ENCODE measurements at places on chromosomes 4 and X. TPM values are rescaled to one million over a fixed set of nuclear protein-coding genes. Genes with fewer than 3 reads are reported as not detected.

DNA sequence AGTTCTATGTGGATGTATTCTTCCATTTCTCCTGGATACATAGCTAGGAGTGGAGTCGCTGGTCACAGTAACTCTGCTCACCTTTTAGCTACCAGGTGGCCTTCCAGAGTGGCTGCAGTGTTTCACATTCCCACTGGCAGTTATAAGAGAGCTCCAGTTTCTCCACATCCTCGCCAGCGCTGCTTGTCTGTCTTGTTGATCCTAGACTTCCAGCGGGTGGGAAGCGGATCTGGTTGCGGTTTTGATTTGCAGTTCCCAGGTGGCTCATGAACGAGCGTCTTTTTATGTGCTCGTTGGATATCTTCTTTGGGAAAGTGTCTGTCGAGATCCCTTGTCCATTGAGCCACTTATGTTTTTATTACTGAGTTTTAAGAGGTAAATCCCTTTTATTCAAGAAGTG is 11.6 kb downstream of the TACC3 start:
- H3K27ac ChIP-seq: no peak overlapping the region
- H3K36me3 ChIP-seq: peaks cover 45% of the 10 kb centered on the region
- no peak overlapping the region for H3K4me3 ChIP-seq
- no peaks in the 10 kb centered on the region for H3K27me3 ChIP-seq

Gene GALNT7
- total RNA-seq: 43.9 TPM

Gene CCDC160
- total RNA-seq: 0.28 TPM

Gene MCUB
- total RNA-seq: 21.4 TPM

DNA sequence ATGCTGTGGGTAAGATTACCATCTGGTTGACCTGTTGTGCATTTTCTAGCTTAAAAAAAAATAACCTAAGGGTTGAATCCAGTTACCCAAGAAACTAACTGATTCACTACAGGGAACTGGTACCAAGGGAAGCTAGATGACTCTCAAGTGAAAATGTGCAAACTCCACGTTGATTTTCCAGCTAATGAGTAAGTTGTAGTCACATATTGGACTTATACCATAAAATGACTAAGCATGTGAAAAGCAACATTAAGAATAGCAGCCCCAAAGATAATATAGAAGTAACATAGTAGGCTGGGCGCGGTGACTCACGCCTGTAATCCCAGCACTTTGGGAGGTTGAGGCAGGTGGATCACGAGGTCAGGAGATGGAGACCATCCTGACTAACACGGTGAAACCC is 270.9 kb downstream of the SPRY1 start:
- no peak overlapping the region for H3K4me3 ChIP-seq
- H3K36me3 ChIP-seq: no peaks in the 10 kb centered on the region
- DNase-seq: peak; percentile 93
- H3K4me1 ChIP-seq: no peaks in the 10 kb centered on the region
- no peaks in the 10 kb centered on the region for H3K27me3 ChIP-seq

- DNase-seq: peak; percentile 55
- H3K4me1 ChIP-seq: peaks cover 4% of the 10 kb centered on the region
- H3K4me3 ChIP-seq: no peak overlapping the region
- H3K36me3 ChIP-seq: no peaks in the 10 kb centered on the region
- no peak overlapping the region for H3K27ac ChIP-seq
- H3K27me3 ChIP-seq: peaks cover 2% of the 10 kb centered on the region
Observed at GRCh38 chr4:112127803-112128202, 17.5 kb upstream of the FAM241A start.

GRCh38 chr4:158682066-158682465 is 10.0 kb downstream of the ETFDH start:
- no peak overlapping the region for H3K4me3 ChIP-seq
- H3K27me3 ChIP-seq: no peaks in the 10 kb centered on the region
- no peak for DNase-seq

- H3K4me1 ChIP-seq: no peaks in the 10 kb centered on the region
Observed at GRCh38 chr4:37892641-37893040, 1.8 kb downstream of the TBC1D1 start.

- H3K4me1 ChIP-seq: no peaks in the 10 kb centered on the region
- no peaks in the 10 kb centered on the region for H3K36me3 ChIP-seq
- H3K27me3 ChIP-seq: no peaks in the 10 kb centered on the region
- DNase-seq: no peak
- no peak overlapping the region for H3K27ac ChIP-seq
Observed at GRCh38 chr4:95580226-95580625, 31.5 kb upstream of the UNC5C start.

DNA sequence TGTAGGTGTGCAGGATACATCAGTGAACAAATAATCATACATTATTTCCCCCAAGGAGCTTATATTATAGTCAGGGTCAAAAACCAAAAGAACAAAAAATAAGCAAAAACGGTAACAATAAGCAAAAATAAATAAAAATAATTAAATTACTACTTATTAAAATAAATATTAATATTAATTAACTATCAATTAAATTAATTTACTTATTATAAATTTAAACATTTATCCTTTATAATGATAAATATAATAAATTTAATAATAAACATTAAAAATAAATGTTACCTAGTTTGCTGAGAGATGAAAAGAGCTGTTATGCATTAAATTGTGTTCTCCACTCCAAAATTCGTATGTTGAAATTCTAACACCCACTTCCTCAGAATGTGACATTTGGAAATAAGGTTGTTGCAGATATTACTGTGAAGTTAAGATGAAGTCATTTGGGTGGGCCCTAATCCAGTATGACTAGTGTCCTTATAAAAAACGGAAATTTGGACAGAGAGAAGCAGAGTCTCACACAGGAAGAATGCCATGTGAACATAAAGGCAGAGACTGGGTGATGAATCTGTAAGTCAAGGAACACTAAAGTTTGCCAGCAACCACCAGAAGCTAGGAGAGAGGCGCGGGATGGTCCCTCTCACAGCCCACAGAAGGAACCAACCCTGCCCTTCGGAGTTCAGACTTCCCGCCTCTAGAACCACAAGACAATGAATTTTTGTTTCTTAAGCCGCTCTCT is 67.2 kb upstream of the IBSP start:
- H3K36me3 ChIP-seq: no peaks in the 10 kb centered on the region
- H3K4me1 ChIP-seq: no peaks in the 10 kb centered on the region
- no peak overlapping the region for H3K4me3 ChIP-seq
- no peaks in the 10 kb centered on the region for H3K27me3 ChIP-seq

Gene XG
- under 0.01 TPM for total RNA-seq

Gene EVC2
- total RNA-seq: 5.9 TPM

DNA sequence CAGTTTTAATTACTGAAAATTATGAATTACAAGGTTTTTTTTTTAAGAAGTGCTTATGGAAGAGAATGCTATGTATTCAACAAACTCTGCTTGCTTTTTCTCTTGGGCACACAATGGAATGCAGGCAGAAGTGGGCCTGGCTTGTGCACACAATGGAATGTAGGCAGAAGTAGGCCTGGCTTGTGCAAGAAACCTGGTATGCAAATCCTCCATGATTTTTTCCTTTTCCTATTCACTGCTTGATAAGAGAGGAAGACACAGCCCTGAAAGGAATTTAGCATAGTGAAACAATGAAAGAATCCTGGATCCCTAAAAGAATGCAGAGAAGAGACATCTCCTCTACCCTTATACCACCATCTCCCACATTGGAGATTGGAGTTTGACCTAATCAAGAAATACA is 138.4 kb downstream of the COL25A1 start:
- no peaks in the 10 kb centered on the region for H3K27me3 ChIP-seq
- no peaks in the 10 kb centered on the region for H3K4me1 ChIP-seq
- no peak overlapping the region for H3K4me3 ChIP-seq
- H3K27ac ChIP-seq: no peak overlapping the region
- DNase-seq: peak; percentile 5

DNA sequence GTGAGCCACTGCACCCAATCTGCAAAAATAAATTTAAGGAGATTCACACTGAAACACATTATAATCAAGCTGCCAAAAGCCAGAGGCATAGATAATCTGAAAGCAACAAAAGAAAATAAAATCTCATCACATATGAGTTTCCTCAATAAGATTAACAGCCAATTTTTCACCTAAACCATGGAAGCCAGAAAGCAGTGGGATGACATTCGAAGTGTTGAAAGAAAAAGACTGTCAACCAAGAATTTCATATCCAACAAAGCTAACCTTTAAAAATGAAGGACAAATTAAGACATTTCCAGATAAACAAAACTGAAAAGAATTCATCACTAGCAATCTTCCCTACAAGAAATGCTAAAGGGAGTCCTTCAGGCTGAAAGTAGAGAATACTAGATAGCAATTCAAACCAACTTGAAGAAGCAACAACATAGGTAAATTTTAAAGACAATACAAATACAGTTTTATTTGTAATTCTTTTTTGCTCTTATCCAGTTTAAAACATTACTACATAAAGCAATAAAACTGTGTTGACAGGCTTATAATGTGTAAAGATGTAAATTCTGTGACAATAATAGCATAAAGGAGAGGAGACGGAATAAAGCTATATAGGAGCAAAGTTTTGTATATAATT is 23.1 kb upstream of the KLHL8 start:
- no peak for DNase-seq
- no peaks in the 10 kb centered on the region for H3K4me1 ChIP-seq
- no peak overlapping the region for H3K27ac ChIP-seq
- no peaks in the 10 kb centered on the region for H3K27me3 ChIP-seq
- no peak overlapping the region for H3K4me3 ChIP-seq
- H3K36me3 ChIP-seq: no peaks in the 10 kb centered on the region

- H3K27me3 ChIP-seq: no peaks in the 10 kb centered on the region
- no peak overlapping the region for H3K4me3 ChIP-seq
- no peaks in the 10 kb centered on the region for H3K4me1 ChIP-seq
Observed at GRCh38 chr4:28254003-28254402, 1393.4 kb downstream of the STIM2 start.

Gene TBC1D8B
- 10.4 TPM for total RNA-seq

DNA sequence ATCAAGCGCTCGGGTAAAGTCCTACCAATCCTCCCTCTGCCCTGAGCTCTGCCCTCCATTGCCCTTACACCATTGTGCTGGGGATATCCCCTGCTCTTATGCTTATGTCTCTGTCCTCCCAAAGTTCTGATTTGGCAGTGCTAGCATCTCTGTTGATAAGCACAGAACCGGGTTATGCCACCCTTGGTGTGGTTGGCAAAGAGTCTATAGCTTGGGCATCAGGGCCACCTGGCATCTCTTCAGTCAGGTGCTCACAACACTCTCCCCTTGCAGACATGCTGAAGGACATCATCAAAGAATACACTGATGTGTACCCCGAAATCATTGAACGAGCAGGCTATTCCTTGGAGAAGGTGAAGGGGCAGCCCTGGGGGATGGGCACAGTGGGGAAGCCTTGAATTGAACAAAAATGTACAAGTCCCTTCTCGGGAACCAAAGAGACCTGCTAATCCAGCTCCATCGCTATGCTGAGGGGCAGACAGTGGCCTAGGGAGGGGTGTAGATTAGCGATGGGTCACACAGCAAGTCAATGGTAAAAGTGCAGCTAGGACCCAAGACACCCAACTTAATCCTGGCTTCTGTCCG is 3.8 kb downstream of the MAGED2 start:
- no peak overlapping the region for H3K27ac ChIP-seq
- no peak for DNase-seq
- no peaks in the 10 kb centered on the region for H3K27me3 ChIP-seq
- peaks cover 7% of the 10 kb centered on the region for H3K4me1 ChIP-seq
- peaks cover 55% of the 10 kb centered on the region for H3K36me3 ChIP-seq
- H3K4me3 ChIP-seq: no peak overlapping the region

Gene ZNF718
- total RNA-seq: 1.8 TPM

DNA sequence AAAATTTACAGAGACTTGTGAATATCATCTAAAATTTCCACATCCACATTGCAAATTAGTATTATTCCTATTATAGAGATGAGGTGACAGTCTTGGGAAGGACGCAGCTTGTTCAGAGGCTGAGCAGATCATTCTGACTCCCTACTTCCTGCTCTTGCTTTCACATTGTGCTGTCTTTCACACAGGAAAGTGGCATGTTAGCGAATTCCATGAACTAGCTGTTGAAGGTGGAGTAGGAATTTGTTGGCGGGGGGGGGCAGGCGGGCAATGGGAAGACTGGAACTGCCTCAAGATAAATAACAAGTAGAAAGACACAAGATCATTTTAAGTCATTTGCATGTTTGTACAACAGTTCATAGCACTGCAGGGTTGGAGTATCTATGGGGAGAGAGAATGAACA is 2.3 kb downstream of the PF4V1 start:
- no peak for DNase-seq
- peaks cover 3% of the 10 kb centered on the region for H3K4me1 ChIP-seq
- H3K4me3 ChIP-seq: no peak overlapping the region

Gene LUZP4
- total RNA-seq: not detected

DNA sequence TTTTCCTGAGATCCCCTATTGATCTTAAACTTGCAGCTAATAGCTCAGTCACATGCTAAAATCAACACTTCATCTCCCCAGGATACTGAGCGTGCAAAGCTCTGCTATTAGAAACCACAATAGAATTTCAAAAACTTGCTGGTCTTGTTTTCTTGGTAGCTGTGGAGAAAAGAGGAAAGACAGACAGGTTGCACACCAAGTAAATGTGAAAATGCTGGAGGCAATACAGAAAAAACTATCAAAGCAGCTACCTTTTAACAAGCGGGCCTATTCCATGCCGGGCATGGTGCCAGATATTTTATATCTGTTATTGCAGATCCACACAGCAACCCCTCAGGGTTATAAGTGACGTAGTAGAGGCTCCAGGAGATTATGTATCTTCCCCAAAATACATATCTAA is 171.9 kb downstream of the DCTD start:
- peaks cover 4% of the 10 kb centered on the region for H3K4me1 ChIP-seq
- no peak overlapping the region for H3K27ac ChIP-seq
- H3K27me3 ChIP-seq: no peaks in the 10 kb centered on the region
- H3K4me3 ChIP-seq: no peak overlapping the region
- no peak for DNase-seq
- H3K36me3 ChIP-seq: no peaks in the 10 kb centered on the region

- no peak overlapping the region for H3K4me3 ChIP-seq
- H3K27me3 ChIP-seq: no peaks in the 10 kb centered on the region
- H3K36me3 ChIP-seq: no peaks in the 10 kb centered on the region
- H3K27ac ChIP-seq: no peak overlapping the region
- no peaks in the 10 kb centered on the region for H3K4me1 ChIP-seq
Observed at GRCh38 chr4:10721616-10722015, 37.0 kb upstream of the CLNK start.

Gene CPLX1
- not detected for total RNA-seq

- DNase-seq: no peak
- H3K27me3 ChIP-seq: no peaks in the 10 kb centered on the region
- H3K4me1 ChIP-seq: no peaks in the 10 kb centered on the region
- no peak overlapping the region for H3K4me3 ChIP-seq
- H3K36me3 ChIP-seq: no peaks in the 10 kb centered on the region
- no peak overlapping the region for H3K27ac ChIP-seq
Observed at GRCh38 chr4:134490863-134491262, 289.3 kb upstream of the PABPC4L start.

- peak overlapping the region; percentile 1 for H3K27ac ChIP-seq
- H3K27me3 ChIP-seq: no peaks in the 10 kb centered on the region
- H3K4me1 ChIP-seq: peaks cover 10% of the 10 kb centered on the region
- peak overlapping the region; percentile 76 for H3K4me3 ChIP-seq
- no peak for DNase-seq
- H3K36me3 ChIP-seq: no peaks in the 10 kb centered on the region
Observed at GRCh38 chr4:37978248-37978924, 18.2 kb downstream of the PTTG2 start.

DNA sequence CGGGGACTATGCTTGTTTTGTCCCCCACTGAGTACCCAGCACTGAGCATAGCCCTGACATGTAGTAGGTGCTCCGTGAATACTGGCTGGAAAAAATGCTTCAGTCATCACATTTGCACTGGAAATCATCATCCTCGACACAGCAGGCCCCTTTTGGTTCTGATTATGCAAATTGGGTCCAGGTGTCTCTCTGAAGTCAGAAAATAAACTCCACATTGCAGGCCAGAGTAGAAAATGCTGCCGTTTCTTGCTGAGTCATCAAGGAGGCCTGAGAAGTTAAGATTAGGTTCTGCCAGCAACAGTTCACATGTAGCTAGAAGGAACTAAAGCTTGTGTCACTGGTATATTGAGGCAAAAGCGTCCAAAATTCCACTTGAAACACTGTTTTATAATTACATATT is 15.0 kb upstream of the STK32B start:
- H3K36me3 ChIP-seq: no peaks in the 10 kb centered on the region
- no peak overlapping the region for H3K4me3 ChIP-seq
